Neural progenitor cell (in vitro differentiated cells): ENCODE measurements at places on chromosomes 12 and 14.

- DNase-seq = no peak
Measured at GRCh38 chr14:64953661-64954060, 11.1 kb upstream of the GPX2 start.

GRCh38 chr12:47717443-47718193 lies 7.7 kb downstream of the ENDOU start:
- peak; percentile 87 for DNase-seq

DNA sequence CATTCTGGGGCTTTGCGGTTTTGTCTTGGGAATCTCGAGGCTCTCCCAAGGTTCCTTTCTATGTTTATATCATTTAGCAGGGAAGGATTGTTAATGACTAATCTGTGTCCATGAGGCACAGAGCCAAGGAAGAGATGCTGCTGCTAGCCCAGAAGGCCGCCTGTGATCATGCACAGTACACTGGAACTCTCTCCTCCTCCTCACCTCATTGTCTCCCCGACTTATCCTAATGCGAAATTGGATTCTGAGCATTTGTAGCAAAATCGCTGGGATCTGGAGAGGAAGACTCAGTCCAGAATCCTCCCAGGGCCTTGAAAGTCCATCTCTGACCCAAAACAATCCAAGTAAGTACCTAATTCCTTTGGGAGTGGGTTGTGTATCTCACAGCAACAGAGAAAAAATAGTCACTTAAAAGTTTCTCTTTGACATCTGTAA lies at the start of gene NR1H4:
Gene NR1H4, plus strand, starts transcription at position 151 of the 435 bp plus-strand sequence. CDS start 19,458 bp downstream, outside the sequence.
- DNase-seq = no peak

DNA sequence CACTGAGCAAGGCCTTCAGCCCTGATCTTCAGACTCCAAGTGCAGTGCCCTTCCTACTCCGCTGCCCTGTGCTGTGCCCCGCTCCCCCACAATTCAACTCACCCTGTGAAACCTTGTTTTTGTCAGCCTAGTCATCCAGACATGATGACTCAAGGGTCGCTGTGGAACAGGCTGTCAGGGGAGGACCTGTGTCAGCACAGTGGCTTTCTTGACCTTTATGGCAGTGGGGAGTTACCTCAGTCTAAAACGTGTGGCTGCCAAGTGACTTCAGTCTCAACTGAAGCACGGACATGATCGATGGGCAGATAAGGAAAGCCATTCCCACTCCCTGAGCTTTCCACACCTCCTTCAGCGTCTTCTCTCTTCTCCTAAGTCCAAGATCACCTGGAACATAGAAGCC lies 16.3 kb upstream of the FLVCR2 start:
- DNase-seq = no peak

DNA sequence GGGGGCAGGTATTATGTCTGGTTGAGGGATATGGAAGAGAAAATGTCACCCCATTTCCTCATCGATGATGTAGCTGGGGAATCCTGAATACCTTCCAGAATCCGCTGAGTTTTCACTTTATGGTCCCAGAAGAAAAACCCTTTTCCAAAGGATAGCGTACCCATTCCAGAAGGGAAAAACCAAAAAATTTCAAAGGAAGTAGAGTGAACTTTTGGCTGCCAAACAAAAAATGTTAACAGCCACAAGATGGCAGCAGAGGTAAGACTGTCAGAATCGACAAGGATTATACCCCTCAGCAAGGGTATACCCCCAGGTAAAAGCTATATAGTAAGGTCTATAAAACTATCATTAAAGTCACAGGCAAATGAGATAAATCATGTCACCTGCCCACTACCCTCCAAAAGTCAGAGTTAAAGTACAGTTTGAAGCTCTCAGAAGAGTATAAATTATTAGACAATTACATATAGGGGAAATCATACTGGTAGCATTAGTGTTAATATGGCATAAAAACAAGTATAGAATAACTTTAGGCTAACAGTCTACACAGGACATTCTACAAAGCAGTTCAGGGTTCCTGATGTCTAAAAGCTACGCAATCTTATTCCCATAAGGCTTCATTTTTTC lies 18.0 kb downstream of the ACIN1 start:
- DNase-seq = peak; percentile 52

GRCh38 chr12:69243099-69244084 lies 4.0 kb downstream of the CPSF6 start:
- DNase-seq = no peak

DNA sequence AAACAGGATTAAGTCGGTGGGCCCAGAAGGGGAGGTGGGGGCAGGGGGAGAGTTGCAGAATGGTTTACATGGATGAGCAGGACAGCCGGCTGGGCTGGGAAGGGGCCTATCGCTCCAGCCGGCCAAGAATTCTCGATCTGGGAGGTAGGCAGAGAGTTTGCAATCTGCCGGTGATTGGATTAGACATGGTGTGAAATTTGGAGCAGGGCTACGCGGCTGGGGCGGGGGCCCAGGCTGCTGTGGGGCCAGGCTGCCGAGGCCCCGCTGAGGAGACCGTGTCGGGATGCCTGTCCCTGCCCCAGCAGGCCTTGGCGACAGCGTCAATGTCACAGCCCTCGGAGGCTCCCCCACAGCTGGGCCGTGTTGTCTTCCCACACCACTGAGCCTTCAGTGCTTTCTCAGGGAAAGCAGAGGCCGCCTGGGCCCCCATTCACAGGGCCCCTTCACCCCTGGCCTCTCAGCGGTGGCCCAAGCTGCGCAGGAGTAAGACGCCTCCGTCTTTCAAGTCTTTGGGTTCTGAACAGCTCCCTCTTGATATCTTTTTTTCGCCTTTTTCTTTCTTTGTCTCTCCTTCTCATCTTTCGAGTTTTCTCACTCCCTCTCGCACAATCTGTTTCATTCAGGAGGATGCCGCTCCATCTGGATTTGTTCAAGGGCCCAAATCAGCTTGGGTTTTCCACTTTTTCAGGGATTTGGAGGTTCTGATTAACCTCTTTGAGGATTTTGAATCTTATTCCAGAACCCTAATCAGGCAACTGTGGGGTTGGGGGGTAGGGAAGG lies 117.5 kb upstream of the PARP11 start:
- DNase-seq = peak; percentile 55

DNA sequence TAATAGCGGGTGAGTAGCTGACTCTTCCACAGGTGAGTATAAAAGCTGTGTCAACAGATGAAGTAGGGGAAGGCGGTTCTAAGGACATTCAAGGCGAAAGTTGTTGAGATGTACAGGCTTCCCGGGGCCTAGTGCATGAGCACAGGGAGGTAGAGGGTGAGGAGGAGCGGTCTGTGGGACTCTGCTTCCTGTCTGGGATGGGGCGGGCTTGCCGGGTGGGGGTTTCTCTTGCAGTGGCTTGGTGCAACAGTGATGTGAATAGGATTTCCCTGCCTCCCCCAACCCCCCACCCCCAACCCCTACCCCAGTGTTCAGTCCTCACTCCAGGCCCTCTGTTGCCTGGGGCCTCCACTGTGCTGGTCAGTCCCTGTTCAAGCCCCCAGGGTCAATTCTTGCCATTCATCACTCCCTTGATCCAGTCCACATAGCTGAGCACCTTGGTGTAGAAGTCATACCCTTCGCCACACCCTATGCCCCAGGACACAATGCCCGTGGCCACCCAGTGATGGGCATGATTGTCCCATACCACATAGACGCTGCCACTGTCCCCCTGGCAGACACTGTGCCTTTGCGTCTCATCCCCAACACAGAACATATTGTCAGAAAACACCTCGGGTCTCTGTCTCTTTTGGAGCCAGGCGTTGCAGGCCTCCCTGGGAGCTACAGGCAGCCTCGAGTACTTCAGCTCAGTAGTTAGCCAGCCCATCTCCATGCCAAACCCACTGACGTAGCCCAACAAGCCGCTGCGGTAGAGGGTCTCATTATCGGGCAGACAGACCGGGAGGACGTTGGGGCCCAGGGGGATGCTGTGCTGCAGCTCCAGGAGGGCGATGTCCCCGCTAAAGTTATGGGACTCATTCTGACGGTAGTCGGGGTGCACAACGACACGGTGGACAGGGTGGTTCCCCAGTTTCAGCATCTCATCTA lies 4.0 kb upstream of the C1R start:
- no peak for DNase-seq

- no peak for DNase-seq
Measured at GRCh38 chr14:67487937-67488893, at the start of gene TMEM229B. Gene TMEM229B, minus strand, starts transcription at chr14:67488721. Its CDS starts 14,798 bp downstream, at chr14:67473923.
